ENCODE measurements at places on chromosomes 5 and 9. TPM values are rescaled to one million over a fixed set of nuclear protein-coding genes. Genes with fewer than 3 reads are reported as not detected.

GRCh38 chr5:173778152-173778782 lies 109.9 kb upstream of the CPEB4 start:
- DNase-seq = no peak

The CNTNAP3B gene
- 15.0 TPM for total RNA-seq

DNA sequence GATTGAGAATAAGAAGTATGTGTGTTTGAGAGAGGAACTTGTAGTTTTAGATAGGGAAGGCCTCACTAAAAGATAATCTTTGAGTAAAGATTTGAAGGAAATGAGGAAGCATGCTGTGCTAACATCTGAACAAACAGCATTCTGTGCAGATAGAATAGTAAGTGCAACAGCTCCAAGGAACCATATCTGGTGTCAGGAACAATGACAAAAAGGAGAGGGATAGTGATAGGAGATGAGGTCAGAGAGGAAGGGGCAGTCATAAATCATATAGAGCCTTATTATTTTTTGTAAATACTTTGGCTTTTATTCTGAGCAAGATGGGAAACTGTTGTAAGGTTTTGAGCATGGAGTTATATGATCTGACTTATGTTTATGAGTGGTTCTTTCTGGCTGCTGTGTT lies 3.8 kb downstream of the MRPL22 start:
- no peak for DNase-seq

The TCERG1 gene
- total RNA-seq = 43.6 TPM

DNA sequence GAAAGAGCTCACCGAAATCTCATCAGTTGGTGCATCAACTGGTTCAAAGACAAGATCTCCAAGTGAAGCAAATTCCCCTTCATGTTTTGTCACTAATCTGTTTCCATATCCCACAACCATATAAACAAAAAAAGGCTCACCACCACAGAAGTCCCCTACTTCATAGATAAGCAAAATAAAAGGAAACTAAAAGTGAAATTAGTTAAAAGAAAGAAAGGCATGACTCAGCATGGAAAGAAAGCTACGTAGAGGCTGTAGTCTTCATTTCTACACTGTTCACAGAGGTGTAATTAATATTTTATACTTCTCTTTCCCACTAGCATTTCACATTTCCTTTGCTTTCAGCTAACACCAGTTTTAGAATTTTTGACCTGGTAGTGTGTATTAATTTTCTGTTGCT lies 208.0 kb downstream of the CYLC2 start:
- no peak for DNase-seq
